ENCODE measurements at places on chromosomes 16 and 17.

DNA sequence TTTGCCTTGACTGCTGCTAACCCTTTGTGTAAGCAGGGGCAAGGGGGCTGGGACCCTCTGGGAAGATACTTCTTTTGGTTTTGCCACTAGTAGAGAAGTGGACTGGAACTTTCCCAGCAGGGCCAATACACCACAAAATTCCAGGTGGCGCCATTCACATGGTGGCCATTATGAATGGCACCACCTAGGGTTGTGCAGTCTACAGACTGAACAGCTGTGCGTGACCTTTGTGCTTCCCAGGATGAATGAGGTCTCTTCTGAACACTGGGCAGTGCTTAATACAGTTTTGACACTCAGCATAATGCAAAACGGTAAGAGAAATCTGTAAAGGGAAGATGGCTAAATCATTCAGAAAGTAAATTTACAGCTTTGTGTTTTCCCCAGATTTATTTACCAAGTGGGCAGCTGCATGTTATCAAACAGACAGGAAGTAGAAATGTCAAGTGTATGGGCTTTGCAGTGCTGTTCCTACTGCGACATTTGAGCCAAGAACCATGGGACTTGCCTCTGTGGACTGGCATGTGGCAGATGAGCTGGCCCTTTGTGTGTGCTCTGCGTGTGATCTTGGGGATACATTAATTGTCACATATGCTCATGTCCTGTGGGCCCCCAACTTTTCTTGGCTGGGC is 9.2 kb downstream of the SYT17 start:
- DNase-seq: no peak

GRCh38 chr16:24062270-24062817 is 193.8 kb upstream of the CACNG3 start:
- DNase-seq: peak; percentile 11

DNA sequence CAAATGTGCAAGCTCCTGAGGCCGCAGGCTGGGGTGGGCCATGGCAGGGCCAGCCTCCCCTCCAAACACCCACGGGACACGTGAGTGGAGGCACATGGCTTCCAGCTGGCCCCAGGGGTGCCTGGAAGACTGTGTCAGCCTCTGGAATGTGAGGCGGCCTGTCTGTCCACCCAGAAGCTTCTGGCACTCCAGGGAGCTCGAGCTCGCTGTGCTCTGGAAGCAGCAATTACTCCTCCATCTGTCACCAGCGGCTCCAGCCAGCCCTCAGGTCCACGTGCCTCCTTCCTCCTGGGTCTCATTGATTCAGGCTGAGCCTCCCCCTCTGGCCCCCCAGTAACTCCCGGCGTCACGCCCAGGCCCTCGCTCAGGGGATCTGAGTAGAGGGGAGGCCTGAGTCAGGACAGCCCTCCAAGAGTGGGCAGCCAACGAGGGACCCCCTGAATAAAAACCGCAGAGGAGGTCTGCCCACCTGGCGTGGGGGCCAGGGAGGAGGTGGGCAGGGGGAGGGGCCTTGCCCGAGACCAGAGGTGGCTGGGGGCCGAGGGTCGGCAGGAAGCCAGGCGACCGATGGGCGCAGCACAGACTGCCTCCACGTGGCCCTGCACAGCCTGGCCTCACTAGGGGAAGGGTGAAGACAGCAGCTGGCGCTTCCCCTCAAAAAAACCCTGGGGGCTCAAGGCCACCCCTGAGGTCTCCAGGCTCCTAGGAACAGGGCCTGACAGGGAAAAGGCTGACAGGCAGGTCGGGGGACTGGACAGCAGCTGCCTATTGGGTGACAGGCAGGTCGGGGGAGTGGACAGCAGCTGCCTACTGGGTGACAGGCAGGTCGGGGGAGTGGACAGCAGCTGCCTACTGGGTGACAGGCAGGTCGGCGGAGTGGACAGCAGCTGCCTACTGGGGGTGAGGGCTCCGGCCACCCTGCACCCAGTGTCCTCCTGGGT is 11.9 kb downstream of the PIEZO1 start:
- no peak for DNase-seq

- no peak for DNase-seq
These were observed 8.7 kb upstream of the CAPN15 start for GRCh38 chr16:518858-519257.

DNA sequence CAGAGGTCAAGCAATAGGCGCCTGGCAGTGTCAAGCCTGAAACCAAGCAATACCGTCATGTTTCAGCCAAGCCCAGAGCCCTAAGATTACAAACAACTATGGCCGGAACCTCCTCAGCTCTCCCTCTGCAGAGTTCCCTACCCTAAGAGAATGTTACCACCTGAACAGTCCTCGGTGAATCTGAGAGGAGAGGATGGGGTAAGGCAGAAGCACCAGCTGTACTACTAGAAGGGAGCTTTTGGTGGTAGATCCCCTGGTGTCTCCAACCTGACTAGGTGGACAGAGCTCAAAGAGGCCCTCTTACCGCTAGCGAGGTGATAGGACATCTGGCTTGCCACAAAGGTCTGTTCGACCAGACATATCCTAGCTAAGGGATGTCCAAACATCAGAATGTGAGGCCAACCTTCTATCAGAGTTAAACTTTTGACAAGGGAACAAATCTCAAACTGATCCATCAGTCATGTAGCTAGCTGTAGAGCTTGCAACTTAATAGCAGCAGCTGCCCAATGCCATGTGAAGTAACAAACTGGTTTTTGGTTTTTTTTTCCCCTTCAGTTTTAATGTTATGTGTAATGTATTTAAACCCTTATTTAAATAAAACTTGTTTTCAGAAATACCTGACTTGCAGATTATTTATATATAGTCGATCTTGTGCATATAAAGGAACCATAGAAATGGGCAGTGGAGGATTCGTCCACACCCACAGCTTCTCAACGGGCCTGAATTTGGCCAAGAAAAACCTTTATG is 2.5 kb downstream of the EIF1 start:
- no peak for DNase-seq

GRCh38 chr17:75348386-75349012 is 57.0 kb downstream of the GRB2 start:
- DNase-seq: no peak

DNA sequence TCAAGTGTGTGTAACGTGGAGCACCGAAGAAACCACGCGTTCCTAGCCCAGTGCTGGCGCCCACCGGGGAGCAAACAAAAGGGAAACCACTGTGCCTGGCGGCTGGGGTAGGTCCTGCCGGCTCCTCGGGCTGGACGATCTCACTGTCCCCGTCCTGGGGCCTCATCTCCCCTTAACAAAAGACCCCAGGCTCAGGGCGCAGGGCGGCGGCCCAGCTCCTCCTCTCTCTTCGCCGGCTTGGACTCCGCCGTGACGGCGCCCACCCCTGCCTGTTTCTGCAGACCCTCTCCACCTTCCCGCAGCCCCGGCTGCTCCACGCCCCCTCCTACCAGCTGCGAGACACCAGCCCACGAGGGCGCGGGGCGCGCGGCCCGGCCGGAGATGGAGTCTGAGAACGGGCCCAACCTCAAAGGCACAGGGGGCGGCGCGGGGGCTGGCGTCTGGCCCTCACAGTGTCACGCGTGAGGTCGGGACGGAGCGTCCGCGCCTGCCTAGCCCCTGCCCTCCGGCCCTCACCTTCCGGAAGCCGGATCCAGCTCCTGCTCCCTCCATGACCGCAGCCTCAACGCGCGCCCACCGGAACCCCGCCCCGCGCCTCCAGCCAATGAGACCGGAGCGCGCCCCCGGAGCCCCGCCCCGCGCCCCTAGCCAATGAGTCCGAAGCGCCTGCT is at the start of gene CENPX:
TSS of gene CENPX (minus strand) at position 569 of the 671 bp plus-strand sequence. CDS start at position 552, 17 bp downstream.
- DNase-seq: no peak

GRCh38 chr17:45256114-45256966 is 5.6 kb downstream of the SPATA32 start:
- DNase-seq: peak; percentile 42

- DNase-seq: no peak
These were observed 942.6 kb downstream of the KCNJ2 start for GRCh38 chr17:71111934-71112333.

DNA sequence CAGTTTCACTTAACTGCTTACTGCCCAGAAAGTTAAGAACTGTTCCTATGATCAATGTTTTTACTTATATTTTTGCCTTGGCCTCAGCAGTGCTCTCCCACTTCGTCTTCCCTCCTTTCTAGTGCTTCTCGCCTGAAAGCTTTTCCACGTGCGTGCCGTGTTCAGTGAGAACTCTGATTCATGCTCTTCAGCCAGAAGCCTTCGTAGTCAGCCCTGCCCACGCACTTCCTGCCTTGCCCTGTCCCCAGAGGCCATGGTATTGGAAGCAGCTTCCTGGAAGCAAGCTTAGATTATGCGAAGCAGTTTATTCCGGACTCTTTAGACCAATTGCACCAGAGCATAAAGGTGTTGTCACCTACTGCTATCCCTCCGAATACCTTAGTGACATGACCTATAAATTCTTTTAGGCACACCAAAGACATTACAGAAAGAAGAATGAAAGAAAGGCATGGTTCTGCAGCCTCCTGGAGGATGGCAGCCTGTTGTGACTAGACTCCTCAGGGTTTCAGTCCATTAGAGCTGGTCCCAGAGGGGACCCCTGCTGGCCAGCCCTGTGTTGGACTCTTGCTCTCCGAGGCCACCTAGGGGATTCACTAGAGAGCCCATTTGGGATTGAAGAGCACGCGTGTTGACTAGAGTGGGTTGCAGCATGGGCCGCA is 105.2 kb downstream of the RPTOR start:
- peak; percentile 86 for DNase-seq

DNA sequence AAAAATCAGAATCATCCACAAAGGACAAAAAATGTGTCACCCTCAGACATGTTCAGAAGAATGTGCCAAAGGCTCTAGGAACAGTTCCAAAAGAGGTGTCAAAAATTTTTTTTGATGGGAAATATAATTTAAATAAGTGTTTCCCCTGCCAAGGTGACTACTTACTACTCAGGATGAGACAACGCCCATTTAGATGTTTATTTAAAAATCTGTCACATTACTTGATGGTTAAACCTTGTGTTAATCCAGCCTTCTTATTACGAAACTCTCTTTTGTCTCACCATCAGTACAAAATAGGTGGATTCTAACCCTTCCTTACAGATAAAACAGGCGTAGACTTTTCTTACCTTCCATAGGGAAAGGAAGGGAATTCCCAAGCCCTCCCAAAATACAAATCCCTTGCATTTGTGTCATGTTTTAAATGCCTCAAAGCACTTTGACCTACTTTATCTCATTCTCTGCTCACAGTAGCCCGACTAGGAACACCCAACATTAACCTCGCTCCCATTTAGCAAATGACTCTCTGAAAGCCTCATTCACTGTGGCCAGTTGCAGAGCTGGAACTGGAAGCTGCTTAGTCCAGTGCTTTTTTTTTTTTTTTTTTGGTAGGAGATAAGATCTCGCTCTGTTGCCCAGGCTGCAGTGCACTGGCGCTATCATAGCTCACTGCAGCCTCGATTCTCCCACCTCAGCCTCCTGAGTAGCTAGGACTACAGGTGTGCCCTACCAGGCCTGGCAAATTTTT is 5.8 kb upstream of the GNA13 start:
- no peak for DNase-seq

GRCh38 chr16:19520861-19521331 is 1.0 kb downstream of the GDE1 start:
- peak; percentile 27 for DNase-seq

DNA sequence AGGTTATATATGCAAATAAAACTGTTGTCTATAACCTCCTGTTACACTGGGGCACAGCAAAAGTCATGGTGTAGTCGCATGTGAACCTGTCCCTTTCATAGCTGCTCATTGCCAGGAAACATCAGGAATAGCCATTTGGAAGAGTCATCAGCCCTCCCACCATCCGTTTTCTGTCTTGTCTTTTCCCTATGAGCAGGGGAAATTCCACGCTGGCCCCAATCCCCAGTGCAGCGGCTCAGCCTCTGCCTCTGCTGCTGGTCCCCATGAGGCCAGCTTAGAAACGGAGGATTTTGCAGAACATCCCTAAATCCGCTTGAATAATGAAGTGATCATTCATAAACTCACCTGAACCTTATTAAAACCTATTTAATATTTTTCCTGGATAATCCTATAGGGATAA is 10.5 kb downstream of the MAPT start:
- no peak for DNase-seq

- no peak for DNase-seq
These were observed 27.3 kb downstream of the RSPRY1 start for GRCh38 chr16:57213462-57213861.

DNA sequence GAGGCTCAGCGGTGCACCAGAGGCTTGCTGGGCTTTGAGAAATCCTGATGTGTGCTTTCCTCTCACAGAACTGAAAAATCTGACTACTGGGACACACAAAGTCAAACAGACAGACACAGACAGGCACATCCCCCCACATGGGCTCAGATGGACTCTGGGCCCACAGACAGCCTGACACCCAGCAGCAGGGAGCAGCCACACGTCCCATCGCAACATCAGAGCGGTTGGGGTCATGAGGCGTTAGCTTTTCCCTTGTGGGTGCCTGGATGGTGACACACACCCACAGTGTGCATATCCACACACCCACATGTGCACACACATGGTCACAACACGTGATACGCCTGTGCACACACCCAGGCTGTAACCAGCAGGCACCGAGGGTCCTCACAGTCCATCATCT is 6.3 kb downstream of the SPNS3 start:
- no peak for DNase-seq

DNA sequence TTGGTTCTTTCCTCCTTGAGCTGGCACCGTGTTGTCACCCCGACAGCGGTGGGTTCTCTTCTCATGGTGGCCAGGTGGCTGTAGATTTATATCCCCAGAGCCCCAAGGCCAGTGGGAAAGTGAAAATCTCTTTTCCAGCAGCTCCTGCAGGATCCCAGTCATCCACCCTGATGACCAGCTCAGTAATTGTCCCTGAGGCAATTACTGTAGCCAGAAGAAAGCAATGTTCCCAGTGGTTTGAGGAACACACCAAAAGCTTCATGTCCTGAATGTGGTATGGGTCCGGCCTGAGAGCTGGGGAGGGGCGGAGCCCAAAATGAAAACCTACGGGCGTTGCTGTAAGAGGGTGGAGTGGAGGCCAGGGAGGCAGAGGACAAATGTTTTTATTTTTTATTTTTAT is 69.0 kb downstream of the WSB1 start:
- no peak for DNase-seq

- no peak for DNase-seq
These were observed 200.3 kb upstream of the NOG start for GRCh38 chr17:56393156-56393555.

- no peak for DNase-seq
These were observed 310.1 kb upstream of the C16orf82 start for GRCh38 chr16:26756633-26757032.

GRCh38 chr17:45753645-45754225 is 30.4 kb upstream of the CRHR1 start:
- no peak for DNase-seq

DNA sequence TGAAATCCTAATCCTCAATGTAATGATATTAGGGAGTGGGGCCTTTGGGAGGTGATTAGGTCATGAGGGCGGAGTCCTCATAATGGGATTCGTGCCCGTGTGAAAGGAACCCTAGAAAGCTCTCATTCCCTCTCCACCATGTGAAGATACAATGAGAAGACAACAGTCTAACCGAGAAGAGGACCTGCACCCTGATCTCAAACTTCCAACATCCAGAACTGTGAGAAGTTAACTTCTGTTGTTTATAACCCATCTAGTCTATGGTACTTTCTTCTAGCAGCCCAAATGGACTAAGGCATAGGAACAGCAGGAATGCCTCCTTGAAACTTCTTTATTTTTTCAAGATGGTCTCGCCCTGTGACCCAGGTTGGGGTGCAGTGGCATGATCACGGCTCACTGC is 24.7 kb downstream of the WSB1 start:
- DNase-seq: no peak

GRCh38 chr16:1193143-1193824 is 31.8 kb downstream of the TPSG1 start:
- no peak for DNase-seq

GRCh38 chr16:24178496-24178895 is 77.6 kb upstream of the CACNG3 start:
- DNase-seq: no peak

- no peak for DNase-seq
These were observed 166.4 kb downstream of the C16orf95 start for GRCh38 chr16:87150681-87151280.

Data from activated T-cell treated with anti-CD3 and anti-CD28 coated beads, Interleukin-2, amount 50 U/mL, for 48 hours (primary cell).